ENCODE measurements at places on chromosomes 2 and 18.

- DNase-seq, result no peak
These were observed 608.1 kb downstream of the LRP1B start for GRCh38 chr2:141522702-141523101.

DNA sequence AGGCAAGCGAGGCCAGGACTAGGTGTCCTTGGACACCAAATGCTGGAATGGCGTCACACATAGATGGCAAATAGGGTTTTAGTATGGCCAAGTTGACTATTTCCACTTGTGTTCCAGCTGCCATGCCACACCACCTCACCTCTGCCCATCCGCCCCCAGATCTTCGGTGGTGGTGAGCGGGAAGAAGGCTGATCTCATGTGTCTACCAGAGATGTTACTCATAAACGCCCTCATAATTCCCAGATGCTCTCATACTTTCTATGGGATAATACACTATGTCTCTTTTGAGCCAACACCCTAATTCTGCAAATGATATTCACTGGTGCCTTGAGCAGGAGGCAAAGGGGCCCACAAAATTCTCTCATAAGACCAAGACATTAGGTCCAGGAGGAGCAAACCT lies 281.1 kb upstream of the FN1 start:
- DNase-seq, result no peak

GRCh38 chr18:72160510-72161445 lies 383.4 kb downstream of the CBLN2 start:
- DNase-seq, result no peak

DNA sequence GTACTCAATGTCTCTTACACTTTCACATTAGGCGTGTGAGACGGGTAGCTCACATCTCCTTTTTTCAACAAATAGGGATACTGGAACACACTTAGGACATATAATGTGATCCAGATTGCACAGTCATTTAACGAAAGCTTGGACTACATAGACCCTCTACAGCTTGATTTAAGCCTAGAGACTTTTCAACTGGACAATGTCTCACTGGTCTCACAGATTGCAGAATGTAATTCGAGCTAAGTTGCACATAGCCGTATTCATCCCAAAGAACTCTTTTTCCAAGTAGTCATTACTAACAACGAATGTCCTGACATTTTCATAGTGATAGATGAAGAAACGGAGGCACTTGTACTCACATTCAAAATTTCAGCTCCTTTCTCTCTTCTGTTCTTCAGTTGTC lies 612.1 kb downstream of the ZEB2 start:
- no peak for DNase-seq

GRCh38 chr2:189441709-189442074 lies 418 bp downstream of the WDR75 start:
- no peak for DNase-seq

DNA sequence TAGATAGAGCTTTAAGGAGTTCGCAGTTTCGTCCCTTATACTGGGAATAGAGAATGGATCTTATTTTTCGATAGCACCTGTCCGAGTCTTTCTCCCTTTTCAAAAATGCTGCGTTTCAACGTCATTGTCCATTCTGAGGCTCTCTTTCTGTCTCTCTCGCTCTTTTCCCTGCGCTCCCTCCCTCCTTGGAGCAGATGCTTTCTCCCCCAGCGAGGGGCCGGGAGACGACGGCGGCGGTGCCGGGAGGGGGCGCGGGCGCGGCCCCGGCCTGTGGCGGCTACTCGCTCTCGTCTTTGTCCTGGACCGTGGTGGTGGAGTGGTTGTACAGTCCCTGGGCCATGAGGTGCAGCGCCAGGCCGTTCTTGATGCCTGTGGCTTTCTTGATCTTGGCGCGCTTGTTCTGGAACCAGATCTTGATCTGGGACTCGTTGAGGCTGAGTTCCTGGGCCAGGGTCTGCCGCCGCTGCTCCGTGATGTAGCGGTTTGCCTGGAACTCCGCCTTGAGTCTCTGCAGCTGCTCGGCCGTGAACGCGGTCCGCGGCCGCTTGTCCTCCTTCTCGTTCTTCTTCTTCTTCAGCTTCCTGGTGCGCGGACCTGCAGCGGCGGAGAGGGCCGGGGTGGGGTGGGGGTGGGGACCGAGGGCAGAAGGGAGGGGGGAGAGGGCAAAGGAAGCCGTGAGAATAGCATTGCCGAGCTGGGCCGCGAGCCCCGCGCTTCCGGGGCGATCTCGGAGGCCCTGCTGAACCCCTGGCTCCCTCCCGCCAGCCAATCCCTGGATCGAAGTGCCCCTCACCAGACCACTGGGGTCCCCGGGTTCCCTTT lies 4.6 kb downstream of the EN1 start:
- peak; percentile 69 for DNase-seq

GRCh38 chr18:44386401-44386800 lies 294.3 kb upstream of the SETBP1 start:
- peak; percentile 36 for DNase-seq

DNA sequence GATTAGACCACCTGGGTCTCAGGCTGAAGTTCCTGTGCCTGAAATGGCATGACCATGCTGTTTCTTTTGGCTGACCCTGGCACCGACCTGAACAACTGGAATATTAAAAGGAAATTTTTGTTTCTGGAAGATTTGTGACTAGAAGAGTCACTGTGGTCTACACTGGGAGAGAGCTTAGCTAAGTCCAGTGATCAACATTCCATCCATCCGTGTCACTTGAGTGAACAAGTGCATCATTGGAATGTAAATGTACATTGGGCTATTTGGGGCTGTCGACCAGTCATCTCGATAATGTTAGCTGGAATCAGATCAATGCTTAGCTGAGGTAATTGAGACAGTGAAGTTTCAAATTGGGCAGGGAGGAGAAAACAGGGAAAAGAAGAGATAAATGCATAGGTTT lies 95.4 kb upstream of the CCDC85A start:
- no peak for DNase-seq

DNA sequence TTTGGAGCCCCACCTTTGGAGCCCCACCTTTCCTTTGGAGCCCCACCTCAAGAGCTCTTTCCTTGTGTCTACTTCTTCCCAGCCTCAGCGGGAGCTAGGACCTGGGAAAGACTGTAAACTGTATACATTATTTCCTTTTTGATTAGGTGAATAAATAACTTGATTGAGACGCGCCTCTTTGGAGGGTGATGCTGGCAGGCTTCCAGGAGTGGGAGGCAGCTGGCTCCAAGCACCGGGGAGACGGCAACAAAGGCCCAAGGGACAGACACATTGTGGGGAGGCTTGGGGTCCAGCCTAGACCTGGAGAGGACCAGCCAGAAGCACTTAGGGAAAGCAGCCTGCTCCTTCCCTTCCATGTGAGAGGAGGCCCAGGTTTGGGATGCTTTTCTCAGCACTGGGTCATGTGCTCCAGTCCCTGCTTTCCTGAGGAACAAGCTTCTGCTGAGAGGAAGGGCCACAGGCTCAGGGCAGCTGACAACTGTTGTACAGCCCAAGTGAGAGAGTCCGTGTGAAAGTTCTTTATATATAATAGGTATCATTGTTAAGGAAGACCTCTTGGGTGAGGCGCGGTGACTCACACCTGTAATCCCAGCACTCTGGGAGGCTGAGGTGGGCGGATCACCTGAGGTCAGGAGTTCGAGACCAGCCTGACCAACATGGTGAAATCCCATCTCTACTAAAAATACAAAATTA lies 297.2 kb upstream of the SLC14A2 start:
- DNase-seq, result no peak

DNA sequence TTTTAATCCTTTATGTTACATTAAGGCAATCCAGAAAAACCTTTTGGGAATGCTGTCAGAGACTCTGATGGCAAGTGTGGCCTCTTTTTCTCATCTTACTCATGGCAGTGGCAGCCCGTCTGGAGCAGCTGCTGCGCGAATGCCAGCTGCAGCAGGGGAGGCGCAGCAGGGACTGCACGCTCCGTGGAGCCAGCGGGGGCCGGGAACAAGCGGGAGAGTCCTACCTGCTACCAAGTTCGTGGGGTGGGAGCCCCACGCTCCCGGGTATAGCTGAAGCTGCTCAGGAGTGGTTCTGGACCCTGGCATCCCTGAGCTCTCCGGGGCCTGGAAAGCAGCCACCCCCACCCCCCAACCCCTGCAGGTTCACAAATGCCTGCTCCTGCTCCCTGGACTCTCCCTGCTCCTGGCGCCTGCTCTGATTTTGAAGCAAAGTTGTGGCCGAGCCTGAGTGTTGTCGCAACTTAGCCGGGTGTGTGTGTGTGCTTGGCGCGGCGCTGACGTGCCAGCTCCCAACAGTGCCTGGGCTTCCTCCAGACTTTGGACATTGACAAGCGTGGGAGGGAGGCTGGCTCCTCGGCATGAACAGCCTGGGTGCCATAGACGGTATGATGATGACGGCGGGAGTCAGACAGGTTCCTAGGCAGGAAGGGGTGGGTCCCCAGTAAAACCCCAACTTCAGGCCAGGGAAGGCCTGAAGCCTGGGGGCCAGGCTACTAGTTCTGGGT lies 21.7 kb downstream of the TMX3 start:
- no peak for DNase-seq

- DNase-seq, result no peak
These were observed 118.7 kb downstream of the SPTBN1 start for GRCh38 chr2:54574860-54575247.

DNA sequence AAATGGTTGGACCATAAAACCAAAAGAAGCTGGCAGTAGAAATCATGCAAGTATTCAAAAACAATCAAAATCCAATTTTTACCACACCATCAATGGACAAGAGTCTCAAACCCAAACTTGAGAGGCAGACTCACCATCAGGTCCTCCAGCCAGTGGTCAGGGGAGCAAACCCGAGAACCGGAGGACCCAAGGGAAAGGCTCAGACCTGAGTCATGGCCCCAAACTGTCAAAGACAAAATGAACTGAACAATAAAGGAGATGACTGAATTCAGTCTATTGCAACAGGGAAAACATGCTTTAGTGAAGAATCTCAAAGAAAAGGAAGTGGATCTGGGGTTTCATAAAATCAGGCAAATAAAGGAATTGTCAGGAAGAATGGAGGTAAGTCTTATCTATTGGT lies 150.7 kb upstream of the MGAT5 start:
- DNase-seq, result no peak

- no peak for DNase-seq
These were observed 1.4 kb downstream of the SPR start for GRCh38 chr2:72888438-72889202.

- DNase-seq, result no peak
These were observed 825 bp upstream of the SCYGR1 start for GRCh38 chr2:227388537-227389011.

DNA sequence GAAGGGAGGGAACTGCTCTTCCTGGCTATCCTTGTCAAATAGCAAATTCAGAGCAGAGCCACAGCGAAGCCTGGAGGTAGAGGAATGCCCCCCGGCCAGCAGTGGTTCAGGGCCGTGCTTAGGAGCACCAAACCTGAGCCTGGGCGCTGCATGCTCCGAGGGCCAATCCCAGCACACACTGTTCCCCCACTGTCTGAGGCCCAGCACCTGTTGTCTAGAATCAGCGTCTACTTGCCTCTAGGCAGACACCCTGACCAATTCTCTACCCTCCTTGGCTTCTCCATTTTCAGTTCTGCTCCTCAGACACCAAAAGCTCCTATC lies 177.6 kb upstream of the PKDCC start:
- DNase-seq, result no peak
